ENCODE measurements at places on chromosomes 6 and 20. TPM values are rescaled to one million over a fixed set of nuclear protein-coding genes. Genes with fewer than 3 reads are reported as not detected.

Gene ZBTB46
- total RNA-seq = 54.7 TPM

Gene CEP57L1
- total RNA-seq = 18.8 TPM

Gene TMEM244
- 0.47 TPM for total RNA-seq

Gene KIF25
- not detected for total RNA-seq

Gene CDSN
- not detected for total RNA-seq

Gene OR12D3
- not detected for total RNA-seq

Gene GGTLC1
- total RNA-seq = not detected

Gene SLC22A1
- total RNA-seq = 1.1 TPM

Gene RIPOR3
- total RNA-seq = 7.7 TPM

Gene TFAP2C
- total RNA-seq = not detected

Gene PDE10A
- total RNA-seq = 1.3 TPM

Gene IL17F
- not detected for total RNA-seq

Gene MMP24OS
- 41.6 TPM for total RNA-seq

Gene NHSL1
- 15.6 TPM for total RNA-seq

Gene TAAR8
- not detected for total RNA-seq

Gene DNAH8
- total RNA-seq = under 0.01 TPM

Gene PRPF6
- total RNA-seq = 65.7 TPM

Gene BFSP1
- total RNA-seq = 2.3 TPM

Gene HLA-DRA
- 0.17 TPM for total RNA-seq

Gene EXOC2
- total RNA-seq = 26.5 TPM

Gene SIM1
- total RNA-seq = not detected

Gene PHACTR3
- total RNA-seq = not detected

Gene SAMD5
- total RNA-seq = 0.26 TPM

Gene FUT9
- not detected for total RNA-seq

Gene CST5
- not detected for total RNA-seq

Gene SPATA2
- total RNA-seq = 1.1 TPM

Gene TPX2
- total RNA-seq = 7.6 TPM

Gene NOL7
- 48.5 TPM for total RNA-seq

Gene CAGE1
- under 0.01 TPM for total RNA-seq

Gene TTPAL
- total RNA-seq = 5.5 TPM

Gene TREML2
- not detected for total RNA-seq

Gene LRRC1
- total RNA-seq = 4.3 TPM

Gene PHACTR1
- 0.34 TPM for total RNA-seq

Gene KIF6
- total RNA-seq = 0.16 TPM

Gene DDR1
- 21.1 TPM for total RNA-seq

Gene EPB41L1
- total RNA-seq = 12.0 TPM

Gene MYH7B
- total RNA-seq = 0.26 TPM

Gene EEF1A2
- 0.79 TPM for total RNA-seq

Gene LKAAEAR1
- total RNA-seq = 0.09 TPM

Gene VGLL2
- not detected for total RNA-seq

Gene PAK5
- total RNA-seq = not detected

Gene MYCT1
- total RNA-seq = not detected

Gene SLC22A16
- not detected for total RNA-seq

Gene ARMC12
- 0.32 TPM for total RNA-seq

Gene PRND
- not detected for total RNA-seq

Gene ENPP1
- total RNA-seq = 5.6 TPM

Gene SIRPA
- total RNA-seq = 6.6 TPM

Gene PREX1
- 30.7 TPM for total RNA-seq

Gene THBD
- 34.8 TPM for total RNA-seq

Gene MCHR2
- not detected for total RNA-seq

Gene JPH2
- under 0.01 TPM for total RNA-seq

Gene CLDN20
- not detected for total RNA-seq

Gene TMEM200A
- 31.3 TPM for total RNA-seq

Gene EFCAB8
- under 0.01 TPM for total RNA-seq

Gene FNDC1
- 0.16 TPM for total RNA-seq

Gene MAD2L1BP
- total RNA-seq = 19.7 TPM

All from bronchial smooth muscle cell (primary cell).